ENCODE measurements at places on chromosomes 5 and 9.

- no peak for DNase-seq
Measured at GRCh38 chr9:129590466-129590865, 30.4 kb downstream of the C9orf50 start.

DNA sequence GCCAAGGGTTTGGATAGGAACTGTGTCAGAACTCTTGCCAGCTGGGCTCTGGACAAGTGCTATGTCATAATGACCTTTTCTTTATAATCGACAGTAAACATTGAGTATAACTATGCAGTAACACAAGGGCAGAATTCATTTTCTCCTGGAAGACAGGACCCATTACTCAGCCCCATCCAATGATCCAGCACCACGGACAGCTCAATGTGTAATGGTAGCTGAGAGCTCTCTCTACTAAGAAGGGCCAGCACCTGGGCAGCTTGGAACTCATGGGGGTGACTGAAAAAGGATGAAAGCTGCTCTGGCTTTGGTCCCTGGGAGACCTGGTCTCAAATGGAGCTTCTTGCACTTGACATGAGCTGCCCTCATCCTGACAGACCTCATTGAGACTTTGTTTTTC lies 347.8 kb downstream of the TRIM32 start:
- no peak for DNase-seq

- no peak for DNase-seq
Measured at GRCh38 chr5:91179018-91179417, 204.1 kb downstream of the ARRDC3 start.

DNA sequence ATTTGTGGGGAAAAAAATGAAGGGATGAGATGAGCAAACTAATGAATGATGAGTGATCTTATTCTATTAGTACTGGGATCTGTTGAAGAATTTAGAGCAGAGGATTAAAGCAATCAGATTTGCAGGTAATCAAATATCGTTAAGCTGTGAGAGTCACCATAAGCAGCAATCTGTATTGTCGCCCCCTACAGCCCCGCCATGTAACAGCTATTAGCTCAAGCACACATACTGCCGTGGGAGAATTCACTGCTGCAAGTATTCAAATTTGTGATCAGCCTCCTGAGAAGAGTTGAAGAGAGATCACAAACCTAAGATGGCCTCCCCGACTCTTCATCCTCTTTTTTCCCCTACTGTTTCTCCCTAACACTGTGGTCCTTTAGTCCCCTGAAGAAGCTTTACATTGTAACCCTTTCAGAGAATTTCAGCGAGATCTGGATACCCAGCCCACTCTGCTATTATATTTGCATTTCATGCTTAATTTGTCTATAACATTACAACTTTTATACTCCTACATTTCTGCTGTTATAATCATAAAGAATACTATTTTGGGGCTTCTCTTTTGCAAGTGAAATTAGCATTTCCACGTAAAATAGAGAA lies 28.5 kb upstream of the PHF24 start:
- DNase-seq = no peak

- DNase-seq = no peak
Measured at GRCh38 chr5:172459783-172460165, 5.4 kb upstream of the SH3PXD2B start.

- no peak for DNase-seq
Measured at GRCh38 chr5:168214071-168214470, 77.4 kb upstream of the WWC1 start.

GRCh38 chr5:138438003-138438723 lies 694 bp upstream of the REEP2 start:
- DNase-seq = no peak

DNA sequence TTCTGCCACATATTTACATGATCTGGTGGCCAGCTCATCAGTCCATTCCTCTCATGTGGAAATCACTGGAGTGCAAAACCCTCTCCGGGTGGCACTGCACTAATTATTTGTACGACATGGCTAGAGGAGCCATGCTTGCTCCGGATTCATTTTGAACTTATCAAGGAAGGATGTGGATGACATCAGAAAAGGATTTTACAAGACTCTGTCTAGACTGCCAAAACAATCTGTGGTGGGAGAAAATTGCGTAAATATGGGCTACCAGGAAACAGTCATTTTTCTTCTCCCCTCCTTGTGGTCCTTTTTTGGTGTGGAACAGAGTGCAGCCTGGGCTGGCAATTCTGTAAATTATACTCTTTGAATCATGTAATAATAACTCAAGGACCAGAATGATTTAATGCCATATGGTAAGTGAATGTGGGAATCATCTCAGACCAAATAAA lies 123.4 kb upstream of the IFNE start:
- DNase-seq = no peak

DNA sequence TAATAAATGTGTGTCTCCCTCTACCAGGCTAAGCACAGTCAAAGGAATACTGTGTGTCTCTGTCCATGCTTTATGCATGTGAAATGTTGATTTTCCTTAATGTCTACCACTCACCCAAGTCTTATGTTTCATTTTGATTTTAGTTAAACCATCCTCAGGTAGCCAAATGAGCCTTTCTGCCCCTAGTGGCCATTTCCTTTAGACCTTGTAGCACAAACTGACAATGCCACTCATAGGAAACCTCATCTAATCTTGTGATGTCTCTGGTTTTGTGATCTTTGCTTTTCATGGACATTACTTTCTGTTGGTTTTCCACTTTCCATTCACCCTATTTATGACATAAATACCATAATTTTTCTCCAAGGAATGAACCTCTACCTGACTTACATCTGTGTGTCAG lies 820.8 kb downstream of the MAT2B start:
- no peak for DNase-seq

GRCh38 chr5:16880547-16880946 lies 55.5 kb downstream of the MYO10 start:
- no peak for DNase-seq

DNA sequence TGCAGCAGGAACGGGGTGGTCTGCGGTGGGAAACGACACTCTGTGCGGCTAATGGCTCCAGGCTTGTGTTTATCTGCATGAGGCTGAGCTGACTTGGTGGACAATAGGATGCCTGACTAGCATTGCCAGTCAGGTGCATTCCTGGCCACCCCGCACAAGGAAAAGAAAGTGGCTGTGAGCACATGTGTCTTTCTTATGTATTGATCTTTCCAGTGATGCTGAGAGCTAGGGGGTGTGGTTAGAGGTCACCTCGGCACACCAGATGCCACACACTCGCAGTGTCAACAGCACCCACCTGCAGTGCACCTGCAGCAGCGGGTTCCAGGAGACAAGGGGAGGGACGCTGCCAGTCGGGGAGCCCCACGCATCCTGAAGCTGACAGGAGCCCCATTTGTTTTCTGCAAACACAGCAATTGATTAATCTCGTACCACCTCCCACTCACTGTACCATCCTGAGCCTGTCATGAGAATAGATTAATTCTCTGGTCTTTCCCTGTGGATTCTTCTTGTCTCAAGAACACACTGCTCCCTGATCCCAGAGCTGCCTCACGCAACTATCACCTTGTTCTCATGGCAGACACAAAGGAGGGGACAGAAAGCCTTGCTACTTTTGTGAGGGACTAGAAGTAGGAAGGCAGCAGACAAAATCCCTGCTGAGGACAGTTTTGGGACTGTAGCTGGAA lies 251.7 kb upstream of the WWC1 start:
- no peak for DNase-seq

- no peak for DNase-seq
Measured at GRCh38 chr5:6745706-6746222, 32.5 kb downstream of the TENT4A start.

- DNase-seq = no peak
Measured at GRCh38 chr5:11525020-11525419, 379.2 kb downstream of the CTNND2 start.

- DNase-seq = no peak
Measured at GRCh38 chr5:17302106-17302505, 84.7 kb downstream of the BASP1 start.

DNA sequence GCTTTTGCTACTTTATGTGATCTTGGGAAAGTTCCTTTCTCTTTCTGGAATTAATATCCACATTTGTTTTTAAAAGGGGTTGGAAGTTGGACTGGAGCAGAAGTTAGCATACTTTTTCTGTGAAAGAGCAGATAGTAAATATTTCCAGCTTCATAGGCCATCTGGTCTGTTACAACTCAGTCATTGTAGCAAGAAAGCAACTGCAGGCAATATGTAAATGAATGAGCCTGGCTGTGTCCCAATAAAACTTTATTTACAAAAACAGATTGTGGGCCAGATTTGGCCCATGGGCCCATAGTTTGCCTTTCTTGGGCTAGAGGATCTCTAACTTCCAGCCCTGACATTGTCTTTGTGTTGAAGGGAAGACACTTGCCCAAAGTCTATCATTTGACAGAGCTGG lies 104.4 kb downstream of the ACTL7B start:
- no peak for DNase-seq

DNA sequence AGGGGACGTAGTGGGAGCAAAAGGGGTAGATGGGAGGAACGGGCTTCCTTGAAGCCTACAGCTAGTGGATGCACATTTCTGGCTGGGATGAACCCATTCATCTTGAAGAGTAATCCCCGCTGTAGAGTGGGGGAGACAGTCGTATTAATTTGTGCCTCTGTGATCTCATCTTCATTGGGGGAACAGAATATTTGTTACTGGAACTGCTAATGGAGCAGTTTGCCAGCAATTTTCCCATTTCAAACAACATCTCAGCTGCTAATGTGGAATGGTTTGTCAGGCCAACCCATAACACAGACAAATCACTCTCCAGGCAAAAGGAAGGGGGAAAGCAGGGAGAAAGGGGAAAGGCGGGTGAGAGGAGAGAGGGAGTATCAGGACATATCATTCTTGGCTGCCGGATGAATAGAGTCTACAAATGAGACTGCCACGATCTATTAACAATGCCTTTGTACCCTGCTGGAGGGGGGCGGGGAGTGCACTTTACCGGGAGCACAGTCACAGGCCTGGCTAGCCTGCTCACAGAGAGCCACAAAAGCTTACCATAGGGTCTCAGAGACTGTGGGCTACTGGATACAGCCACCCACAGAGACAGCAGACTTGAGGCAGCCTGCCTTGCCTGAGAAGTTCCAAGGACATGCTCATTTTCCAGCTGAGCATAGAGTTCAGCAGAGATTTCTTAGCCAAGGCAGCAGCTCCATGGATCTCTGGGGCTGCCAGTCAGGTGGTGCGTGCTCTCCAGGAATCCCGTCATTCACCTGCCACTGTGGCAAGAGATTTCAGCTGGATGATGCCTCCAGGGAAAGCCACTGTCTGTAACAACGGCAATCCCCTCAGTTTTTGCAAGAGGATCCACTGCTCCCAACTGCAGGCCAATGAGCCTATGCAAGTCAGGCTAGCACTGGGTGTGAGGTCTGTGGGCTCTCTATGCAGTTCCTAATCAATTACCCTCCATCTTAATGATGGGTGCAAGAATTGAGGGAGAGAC lies 217.7 kb upstream of the PANK3 start:
- no peak for DNase-seq

GRCh38 chr9:10855847-10856246 lies 243.0 kb upstream of the PTPRD start:
- DNase-seq = no peak

- no peak for DNase-seq
Measured at GRCh38 chr5:153919161-153919560, 119.5 kb downstream of the FAM114A2 start.

DNA sequence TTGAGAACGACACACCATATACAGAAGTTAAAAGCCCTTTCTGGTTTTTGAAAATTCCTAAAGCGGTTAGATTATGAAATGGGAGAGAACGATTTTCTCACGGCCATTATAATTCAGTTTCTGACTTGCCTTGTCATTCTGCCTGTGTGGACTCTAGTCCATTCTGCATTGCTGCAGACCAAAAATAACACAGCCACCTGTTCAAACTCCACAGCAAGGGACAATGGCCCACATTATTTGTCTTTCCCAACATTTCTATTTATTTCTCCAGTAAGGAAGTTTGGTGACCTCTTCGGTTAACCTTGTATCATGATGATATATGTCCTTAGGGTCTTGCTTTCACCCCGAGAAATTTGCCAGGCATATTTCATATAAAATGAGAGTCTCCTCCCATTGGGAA lies 497.7 kb downstream of the BRINP1 start:
- no peak for DNase-seq

DNA sequence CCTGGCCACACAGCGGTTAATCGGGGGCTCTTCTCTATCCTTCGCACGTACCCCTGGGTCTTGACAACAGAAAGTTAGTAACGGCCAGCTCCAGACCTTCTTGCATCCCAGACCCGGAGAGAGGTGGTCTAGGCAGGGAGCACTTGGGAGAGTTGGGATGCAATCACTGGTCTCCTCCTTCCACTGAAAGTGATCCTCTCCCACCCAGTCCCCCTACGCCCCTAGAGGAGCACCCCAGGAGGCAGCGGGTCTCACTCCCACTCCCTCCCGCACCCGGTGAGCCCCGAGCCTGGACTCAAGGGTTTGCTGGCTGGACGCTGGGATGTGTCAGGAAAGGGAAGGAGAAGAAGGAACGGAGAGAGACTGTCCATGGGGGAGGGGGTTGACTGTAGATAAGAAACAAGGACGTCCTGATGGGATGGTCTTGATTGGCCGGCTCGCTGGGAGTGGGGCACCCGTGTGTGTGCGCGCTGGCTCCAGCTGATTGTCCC lies 2.0 kb downstream of the RORB start:
- no peak for DNase-seq

GRCh38 chr9:113381909-113382411 lies 5.2 kb upstream of the HDHD3 start:
- no peak for DNase-seq

- DNase-seq = no peak
Measured at GRCh38 chr5:59354274-59354673, 539.3 kb downstream of the PDE4D start.

GRCh38 chr5:110297152-110297670 lies 429.3 kb downstream of the TMEM232 start:
- no peak for DNase-seq

DNA sequence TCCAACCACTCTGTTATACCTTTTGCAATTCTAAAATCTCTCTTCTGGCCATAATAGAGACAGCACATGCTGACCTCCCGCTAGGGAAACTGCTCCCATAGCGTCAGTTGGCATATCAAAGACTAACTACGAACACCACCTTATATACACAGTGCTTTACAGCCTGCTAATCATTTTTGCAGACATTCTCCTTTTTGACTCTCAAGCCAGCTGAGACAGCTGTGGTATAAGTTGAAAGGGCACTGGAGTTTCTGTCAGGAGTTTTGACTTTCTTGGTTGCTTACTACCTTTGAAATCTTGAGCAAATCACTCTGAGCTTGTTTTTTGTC lies 160.2 kb upstream of the TBCA start:
- no peak for DNase-seq

DNA sequence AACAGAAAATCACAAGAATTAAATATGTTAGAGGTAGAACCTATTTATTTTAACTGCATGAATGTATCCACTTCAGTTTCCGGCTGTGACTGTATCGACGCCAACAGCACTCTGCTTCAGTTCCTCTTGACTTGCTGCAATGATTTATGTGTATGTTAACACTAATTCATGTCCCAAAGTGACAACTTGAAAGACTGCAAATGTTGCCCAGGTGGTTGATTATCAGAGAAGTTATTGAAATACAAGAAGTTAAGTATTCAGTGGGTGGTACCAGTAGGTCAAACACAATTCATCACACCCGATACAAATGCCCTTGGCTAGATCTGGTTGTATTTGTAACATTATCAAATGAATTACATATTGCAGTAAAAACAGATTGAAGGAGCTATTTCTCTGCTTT lies 622.7 kb upstream of the CDH18 start:
- DNase-seq = no peak
